ENCODE measurements at places on chromosomes 3 and 15.
A peak's percentile ranks its signal among the peaks of the same experiment; 100 is the strongest.

- H3K36me3 ChIP-seq: no peaks in the 10 kb centered on the region
- peak overlapping the region; percentile 81 for H3K27ac ChIP-seq
- no peak overlapping the region for H3K4me3 ChIP-seq
- H3K4me1 ChIP-seq: peaks cover 44% of the 10 kb centered on the region
- no peaks in the 10 kb centered on the region for H3K27me3 ChIP-seq
Observed at GRCh38 chr15:80597076-80597475, 98.0 kb upstream of the ABHD17C start.

- 0 out of 2 replicates have a peak overlapping the region, but pooled peaks have one; percentile 85 for H3K27ac ChIP-seq
- no peak for DNase-seq
- H3K36me3 ChIP-seq: no peaks in the 10 kb centered on the region
- peaks cover 33% of the 10 kb centered on the region for H3K4me1 ChIP-seq
- H3K27me3 ChIP-seq: no peaks in the 10 kb centered on the region
- H3K4me3 ChIP-seq: no peak overlapping the region
Observed at GRCh38 chr3:177476495-177476894, 279.2 kb upstream of the TBL1XR1 start.

DNA sequence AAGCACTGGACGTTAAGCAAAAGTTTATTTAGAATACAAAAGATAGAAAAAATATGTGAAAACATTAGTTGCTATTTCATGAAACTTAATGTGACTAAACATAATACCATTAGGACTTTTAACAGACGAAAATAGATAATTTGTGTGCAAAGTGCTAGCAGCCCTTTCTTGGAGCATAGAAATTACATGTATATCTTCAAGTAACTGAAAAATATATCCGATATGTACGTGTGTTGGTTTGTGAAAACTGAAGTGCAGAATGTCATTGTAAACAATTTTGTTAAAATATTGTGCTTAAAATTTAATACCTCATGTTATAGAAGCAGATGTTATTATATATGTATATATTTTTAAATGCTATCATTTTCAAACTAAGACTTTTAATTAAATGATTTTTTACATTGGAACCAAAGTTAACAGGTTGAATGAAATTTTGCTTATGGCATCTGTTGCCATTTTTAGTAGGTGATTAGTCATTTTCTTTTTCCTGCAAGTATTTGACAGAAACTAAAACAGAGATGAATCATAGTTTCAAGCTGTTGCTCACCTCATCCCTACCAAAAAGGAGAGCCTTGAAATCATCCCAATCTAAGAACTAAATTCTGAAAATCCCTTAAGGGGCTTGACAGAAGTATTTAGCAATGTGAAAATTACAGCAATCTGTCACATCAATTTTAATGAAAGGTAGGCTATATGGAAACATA is 334.8 kb downstream of the NAALADL2 start:
- no peaks in the 10 kb centered on the region for H3K36me3 ChIP-seq
- no peaks in the 10 kb centered on the region for H3K4me1 ChIP-seq
- no peaks in the 10 kb centered on the region for H3K27me3 ChIP-seq
- H3K27ac ChIP-seq: peak overlapping the region; percentile 66

DNA sequence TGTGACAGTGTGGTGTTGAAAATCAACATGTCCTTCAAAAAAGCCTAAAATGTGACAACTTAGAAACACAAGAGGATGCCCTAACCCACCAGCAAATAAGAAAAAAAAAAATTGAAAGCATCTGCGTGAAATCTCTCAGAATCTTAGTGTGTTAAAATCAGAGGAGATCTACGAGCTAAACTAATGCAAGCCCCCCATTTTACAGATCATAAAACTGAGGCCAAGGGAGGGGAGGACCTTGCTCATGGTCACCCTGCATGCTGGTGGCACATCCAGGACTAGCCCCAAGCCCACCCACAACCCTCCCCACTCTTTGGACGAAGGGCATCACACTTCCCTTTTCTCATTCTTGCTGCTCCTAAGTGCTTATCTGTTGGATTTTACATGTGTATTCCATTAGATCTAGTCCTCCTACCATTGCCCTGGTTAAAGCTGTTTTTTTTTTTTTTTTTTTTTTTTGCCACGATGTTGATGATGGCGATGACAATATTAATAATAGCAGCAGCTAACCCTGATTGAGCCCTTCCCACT is 29.1 kb upstream of the NOX5 start:
- no peaks in the 10 kb centered on the region for H3K4me1 ChIP-seq
- DNase-seq: no peak
- no peak overlapping the region for H3K27ac ChIP-seq
- H3K4me3 ChIP-seq: no peak overlapping the region

DNA sequence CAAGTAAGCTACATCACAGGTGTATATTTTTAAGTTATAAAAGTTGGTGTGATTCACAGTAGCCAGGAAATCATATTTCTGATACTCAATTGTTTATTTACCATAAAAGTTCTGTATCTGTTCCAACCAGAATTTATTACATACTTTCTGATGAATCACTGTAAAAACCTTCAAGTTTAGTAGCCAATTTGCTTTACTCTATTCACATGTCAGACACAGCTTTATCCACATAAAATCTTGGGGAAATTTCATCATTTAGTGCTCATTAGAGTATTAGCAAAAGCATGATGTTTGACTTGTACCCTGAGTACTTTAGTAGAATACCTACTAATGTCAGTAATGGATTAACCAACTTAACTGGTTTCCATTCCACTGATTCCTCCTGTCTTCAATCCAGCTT is 249.8 kb downstream of the POLQ start:
- H3K36me3 ChIP-seq: no peaks in the 10 kb centered on the region
- H3K27ac ChIP-seq: no peak overlapping the region
- no peaks in the 10 kb centered on the region for H3K4me1 ChIP-seq
- H3K4me3 ChIP-seq: no peak overlapping the region

- no peak overlapping the region for H3K4me3 ChIP-seq
- H3K27ac ChIP-seq: no peak overlapping the region
- H3K4me1 ChIP-seq: no peaks in the 10 kb centered on the region
Observed at GRCh38 chr15:49060710-49061495, 14.7 kb upstream of the SECISBP2L start.

GRCh38 chr3:49469037-49469935 is 781 bp upstream of the DAG1 start:
- no peaks in the 10 kb centered on the region for H3K27me3 ChIP-seq
- H3K4me3 ChIP-seq: peak overlapping the region; percentile 53
- peak overlapping the region; percentile 76 for H3K27ac ChIP-seq
- peak; percentile 70 for DNase-seq

- no peak overlapping the region for H3K4me3 ChIP-seq
- H3K36me3 ChIP-seq: no peaks in the 10 kb centered on the region
- DNase-seq: no peak
- no peaks in the 10 kb centered on the region for H3K4me1 ChIP-seq
- no peaks in the 10 kb centered on the region for H3K27me3 ChIP-seq
- no peak overlapping the region for H3K27ac ChIP-seq
Observed at GRCh38 chr3:95595416-95596075, 1218.8 kb upstream of the EPHA6 start.

GRCh38 chr15:63462088-63462487 is 42.3 kb upstream of the USP3 start:
- peaks cover 14% of the 10 kb centered on the region for H3K4me1 ChIP-seq
- no peaks in the 10 kb centered on the region for H3K36me3 ChIP-seq
- no peaks in the 10 kb centered on the region for H3K27me3 ChIP-seq

DNA sequence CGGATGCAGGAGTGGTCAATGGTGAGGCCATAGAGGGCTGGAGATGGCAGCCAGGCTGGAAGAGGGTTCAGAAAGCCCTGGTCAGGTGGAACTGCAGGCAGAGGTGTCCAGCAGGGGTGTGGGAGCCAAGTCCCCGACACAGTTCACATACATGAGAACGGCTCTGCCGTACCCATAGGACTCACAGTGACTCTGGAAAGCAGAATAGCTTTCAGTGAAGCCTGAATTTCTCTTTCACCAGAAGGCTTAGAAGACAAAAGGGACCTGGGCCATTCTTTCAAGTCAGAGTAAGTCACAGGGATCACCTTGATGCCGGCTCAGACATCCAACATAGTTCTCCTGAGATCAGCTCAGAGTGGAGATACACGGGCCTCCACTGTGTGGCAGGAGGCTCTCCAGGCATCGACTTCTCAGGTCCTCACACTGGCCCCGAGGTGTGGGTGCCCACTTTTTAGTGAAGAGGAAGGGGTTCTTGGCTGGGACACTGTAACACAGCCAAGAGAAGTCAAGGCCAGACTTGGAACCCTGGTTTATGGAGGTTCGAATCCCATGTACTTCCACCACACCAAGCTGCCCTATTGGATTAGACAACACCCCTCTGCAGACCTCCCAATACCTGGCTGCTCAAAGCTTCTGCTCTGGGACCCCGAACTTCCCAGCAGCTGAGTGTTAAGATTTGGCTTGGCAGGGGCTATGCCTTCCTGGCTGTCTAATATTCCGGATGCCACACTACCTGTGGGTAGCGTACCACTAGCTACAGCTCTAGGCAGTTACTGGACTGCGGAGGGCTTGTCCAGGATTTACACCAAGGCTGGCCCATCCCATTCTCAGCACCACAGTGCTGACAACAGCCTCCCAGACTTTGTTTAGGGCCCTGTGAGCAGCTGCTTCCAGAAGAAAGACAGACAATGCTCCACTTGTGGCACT is 40.4 kb upstream of the RAB6B start:
- no peaks in the 10 kb centered on the region for H3K36me3 ChIP-seq
- H3K4me1 ChIP-seq: no peaks in the 10 kb centered on the region
- H3K27ac ChIP-seq: no peak overlapping the region
- no peak for DNase-seq

DNA sequence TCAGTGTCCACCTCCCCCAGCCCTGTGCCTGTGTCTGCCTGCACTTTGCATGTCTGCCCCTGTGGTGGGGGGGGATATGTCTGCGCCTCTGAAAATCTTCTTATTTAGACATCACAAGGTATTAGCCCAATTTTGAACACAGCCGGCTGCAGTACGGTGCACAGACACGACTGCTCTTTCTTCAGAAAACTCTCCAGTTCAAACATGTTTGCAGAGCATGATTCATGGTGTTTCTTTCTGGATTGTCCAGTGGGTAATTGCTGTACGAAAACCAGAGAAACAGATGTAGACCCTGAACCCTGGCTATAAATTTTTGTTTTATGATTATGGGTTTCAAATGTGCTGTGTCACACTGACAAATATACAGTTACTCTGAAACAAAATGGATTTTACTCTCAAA is 3.4 kb upstream of the RARB start:
- H3K27ac ChIP-seq: no peak overlapping the region
- H3K4me3 ChIP-seq: no peak overlapping the region
- no peaks in the 10 kb centered on the region for H3K27me3 ChIP-seq

DNA sequence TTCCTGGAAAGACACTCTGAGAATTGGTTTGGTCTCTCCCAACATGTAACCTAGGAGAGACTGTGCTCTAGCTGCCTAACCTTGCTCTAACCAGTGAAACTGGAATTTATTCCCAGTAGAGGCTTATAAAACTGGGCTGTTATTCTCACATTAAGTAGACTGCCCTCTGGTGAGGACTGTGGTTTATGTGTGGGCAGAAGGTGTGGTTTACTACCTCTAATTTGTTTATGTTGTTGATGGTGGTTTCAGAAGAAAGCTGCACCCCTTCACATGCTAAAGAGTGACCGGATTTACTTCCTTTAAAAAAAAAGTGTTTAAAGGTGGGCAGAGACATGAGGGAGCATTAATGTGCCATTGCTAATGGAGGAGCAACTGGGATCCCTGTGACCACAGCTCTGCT is 273.2 kb downstream of the MECOM start:
- no peaks in the 10 kb centered on the region for H3K27me3 ChIP-seq
- DNase-seq: peak; percentile 77
- peak overlapping the region; percentile 26 for H3K27ac ChIP-seq
- no peaks in the 10 kb centered on the region for H3K36me3 ChIP-seq

- no peak for DNase-seq
- no peaks in the 10 kb centered on the region for H3K27me3 ChIP-seq
Observed at GRCh38 chr3:155286736-155287135, 6.7 kb downstream of the STRIT1 start.

DNA sequence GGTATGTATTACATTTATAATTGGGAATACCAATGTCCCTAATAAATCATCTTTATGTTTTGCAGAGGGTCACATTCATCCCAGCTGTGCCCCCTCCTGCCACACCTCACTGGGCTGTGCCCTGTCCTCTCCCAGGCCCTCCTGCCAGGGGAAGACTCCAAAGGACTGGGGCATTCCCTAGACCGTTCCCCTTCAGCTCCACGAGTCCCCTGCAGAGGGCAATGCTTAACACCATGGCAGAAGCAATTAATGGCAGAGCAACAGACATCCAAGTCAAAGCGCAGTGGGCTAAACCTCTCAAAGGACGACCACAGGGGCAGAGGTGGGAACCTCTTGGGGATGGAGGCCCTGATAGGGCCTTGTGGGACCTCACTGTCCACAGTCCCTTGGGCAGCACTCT is 71.3 kb upstream of the SEC13 start:
- no peak overlapping the region for H3K27ac ChIP-seq
- H3K27me3 ChIP-seq: peaks cover 89% of the 10 kb centered on the region
- DNase-seq: no peak
- no peaks in the 10 kb centered on the region for H3K36me3 ChIP-seq
- no peaks in the 10 kb centered on the region for H3K4me1 ChIP-seq

DNA sequence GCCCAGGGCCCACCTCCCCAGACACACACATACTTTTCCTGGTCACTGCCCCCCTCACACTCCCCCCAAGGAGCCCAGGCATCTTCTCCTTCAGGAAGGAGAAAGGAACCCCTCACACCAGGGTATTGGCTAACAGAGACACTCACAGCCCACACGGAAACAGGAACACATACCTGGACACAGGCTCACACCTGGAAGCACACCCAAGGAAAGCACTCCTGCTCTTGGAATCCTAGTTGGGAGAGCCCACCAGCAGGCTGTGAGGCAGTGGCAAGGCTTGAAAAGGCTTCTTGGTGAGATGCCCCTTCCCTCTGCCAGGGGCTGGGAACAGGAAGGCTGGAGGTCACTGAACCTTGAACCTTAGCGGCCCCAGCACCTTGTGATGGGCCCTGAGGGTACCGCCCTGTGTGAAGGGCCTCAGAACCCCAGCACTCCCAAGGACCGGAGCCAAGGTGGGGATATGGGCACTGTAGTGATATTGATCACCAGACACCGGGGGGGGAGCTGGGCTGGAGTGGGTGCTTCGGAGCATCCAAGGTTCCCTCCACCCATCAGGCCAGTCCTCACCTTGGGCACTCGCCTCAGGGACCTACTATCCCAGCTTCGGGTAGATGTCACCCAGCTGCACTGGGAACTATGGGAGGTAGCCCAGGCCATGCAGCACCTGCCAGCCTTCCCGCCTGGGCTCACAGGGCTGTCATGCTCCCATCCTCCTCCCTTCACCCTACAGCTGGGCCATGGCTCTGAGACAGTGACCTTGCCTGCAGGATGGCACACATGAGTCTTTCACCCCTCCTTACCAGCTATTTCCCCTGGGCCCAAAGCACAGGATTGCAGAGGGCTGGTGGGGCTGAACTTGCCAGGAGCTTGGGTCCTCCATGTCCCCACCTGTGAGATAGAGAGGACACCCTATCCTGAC is 16.4 kb downstream of the MYL3 start:
- no peaks in the 10 kb centered on the region for H3K36me3 ChIP-seq
- no peaks in the 10 kb centered on the region for H3K27me3 ChIP-seq
- no peak for DNase-seq
- peak overlapping the region; percentile 59 for H3K4me3 ChIP-seq

Measured in PC-9 (cell line).